Left renal pelvis (tissue), 4 donors: ENCODE measurements at places on chromosomes 5 and 9.

- no peak for DNase-seq
Observed at GRCh38 chr9:86655147-86655546, 292.2 kb downstream of the GAS1 start.

DNA sequence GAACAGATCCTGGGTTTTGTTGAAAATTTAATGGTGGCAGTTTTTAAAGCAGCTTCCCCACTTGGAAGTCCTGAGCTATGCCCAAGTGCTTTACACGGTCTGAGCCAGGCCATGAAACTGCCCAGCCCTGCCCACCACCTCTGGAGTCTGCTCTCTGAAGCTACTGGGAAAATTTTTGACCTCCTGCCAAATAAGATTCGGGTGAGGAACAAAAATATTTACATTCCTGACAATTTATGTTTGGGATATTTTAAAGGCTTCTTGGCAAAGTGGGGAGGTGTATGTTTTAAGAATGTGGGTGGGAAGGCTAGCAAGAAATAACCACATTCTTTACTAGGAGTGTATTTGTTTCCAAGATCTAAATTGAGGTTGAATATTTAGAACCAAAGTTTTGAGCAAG lies 50.0 kb downstream of the HACD4 start:
- DNase-seq = no peak

DNA sequence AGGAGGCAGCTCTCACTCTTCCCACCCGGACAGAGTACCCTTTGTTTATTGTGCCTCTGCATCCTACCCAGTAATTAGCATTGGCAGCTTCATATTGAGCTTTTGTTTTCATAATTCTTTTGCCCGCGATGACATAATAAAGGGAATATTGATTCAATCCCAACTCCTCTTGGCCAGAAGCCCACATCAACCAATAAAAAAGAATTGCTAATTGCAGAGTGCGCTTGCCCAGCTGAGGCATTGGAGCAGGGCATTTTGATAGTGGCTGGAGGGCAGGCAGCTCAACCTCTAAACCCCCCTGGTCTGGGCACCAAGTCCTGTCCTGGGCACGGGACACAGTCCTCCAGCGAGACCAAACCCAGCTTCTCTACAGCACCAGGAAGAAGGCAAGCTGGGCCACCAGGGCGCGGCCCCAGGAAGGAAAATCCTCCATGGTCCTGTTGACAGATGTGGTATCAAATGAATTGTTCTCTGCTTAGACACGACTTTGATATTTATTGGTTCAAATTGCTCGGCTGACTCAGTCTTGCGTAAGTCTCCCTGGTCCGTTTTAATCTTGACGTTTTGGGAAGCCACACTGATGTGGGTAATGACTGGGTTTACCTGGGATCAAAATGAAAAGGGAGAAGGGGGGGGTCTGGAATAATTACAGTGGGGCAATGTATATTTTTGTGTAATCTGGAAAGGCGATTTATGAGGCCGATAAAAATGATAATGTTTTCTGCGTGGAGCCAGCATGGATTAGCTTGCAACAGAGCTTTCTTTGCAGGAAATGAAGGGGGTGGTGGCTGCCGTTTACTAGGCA lies 220.7 kb upstream of the MSX2 start:
- DNase-seq = no peak

DNA sequence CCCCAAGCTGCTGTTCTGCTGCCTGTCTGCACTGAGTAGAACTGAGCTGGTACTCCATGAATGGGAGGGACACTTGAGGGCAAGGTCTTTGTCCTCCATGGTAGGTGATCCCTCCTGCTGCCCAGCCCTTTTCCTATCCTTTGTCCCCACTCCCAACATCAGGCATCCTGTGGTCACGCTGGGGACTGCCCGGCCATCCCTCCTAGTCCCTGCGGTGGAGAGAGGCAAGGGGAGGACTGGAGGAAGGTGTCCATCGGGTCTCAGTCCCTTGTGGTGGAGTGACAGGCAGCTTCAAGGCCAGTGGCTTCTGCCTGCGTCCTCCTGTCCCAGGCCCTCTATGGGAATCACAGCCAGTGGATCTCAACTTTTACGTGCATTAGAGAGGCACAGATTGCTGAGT lies 25.9 kb downstream of the ROR2 start:
- DNase-seq = no peak

GRCh38 chr5:76602094-76602726 lies 21.0 kb downstream of the F2RL2 start:
- DNase-seq = no peak

- no peak for DNase-seq
Observed at GRCh38 chr5:10611290-10611689, 47.4 kb downstream of the ANKRD33B start.

DNA sequence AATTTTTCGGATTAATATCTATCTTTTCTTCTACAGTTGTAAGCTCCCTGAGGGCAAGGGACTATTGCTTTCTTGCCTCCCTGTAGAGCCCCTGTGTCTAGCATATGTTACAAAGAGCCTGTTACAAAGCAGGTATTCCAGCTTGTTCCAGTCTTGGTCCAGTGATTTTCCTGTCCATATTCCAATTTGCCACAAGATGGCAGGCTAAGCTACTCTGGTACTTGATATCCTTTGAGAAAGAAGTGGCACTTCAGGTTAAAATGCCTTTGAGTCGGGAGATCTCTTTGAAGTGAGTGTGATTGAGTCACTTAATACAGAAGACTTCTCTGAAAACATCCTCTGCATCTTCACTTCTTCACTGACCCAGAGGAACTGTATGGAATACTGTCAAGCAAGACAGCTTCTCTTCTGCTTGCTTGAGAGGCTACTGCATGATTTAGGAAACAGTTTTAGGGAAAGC lies 24.5 kb downstream of the CAVIN4 start:
- DNase-seq = peak; percentile 35
